ENCODE measurements at places on chromosomes 16 and 17. TPM values are rescaled to one million over a fixed set of nuclear protein-coding genes. Genes with fewer than 3 reads are reported as not detected.

GRCh38 chr16:84659656-84660300 lies 11.5 kb downstream of the KLHL36 start:
- no peak for DNase-seq

- DNase-seq, result no peak
These were observed 26.9 kb upstream of the ZNHIT3 start for GRCh38 chr17:36459601-36460000.

DNA sequence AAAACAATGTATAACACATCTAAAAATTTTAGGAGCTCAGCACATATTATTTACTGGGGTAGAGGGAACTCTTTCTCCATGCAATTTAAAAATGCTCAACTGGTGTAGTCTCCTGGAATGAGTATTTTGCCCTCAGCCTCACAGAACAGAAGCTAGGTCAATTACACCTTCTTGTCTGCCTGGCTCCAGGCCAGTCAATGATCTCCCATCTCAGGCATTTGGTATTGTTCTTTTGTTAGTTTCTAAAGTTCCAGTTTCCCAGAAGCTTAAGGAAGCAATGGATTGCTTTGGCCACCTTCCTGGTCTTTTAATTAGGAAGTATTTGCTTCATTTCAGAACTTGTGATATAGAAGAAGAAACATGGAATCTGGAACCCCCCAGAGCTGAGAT lies 360.3 kb upstream of the ASIC2 start:
- DNase-seq, result no peak

The KRTAP3-1 gene
- not detected for polyA plus RNA-seq

The SLFN5 gene
- 12.7 TPM for polyA plus RNA-seq

DNA sequence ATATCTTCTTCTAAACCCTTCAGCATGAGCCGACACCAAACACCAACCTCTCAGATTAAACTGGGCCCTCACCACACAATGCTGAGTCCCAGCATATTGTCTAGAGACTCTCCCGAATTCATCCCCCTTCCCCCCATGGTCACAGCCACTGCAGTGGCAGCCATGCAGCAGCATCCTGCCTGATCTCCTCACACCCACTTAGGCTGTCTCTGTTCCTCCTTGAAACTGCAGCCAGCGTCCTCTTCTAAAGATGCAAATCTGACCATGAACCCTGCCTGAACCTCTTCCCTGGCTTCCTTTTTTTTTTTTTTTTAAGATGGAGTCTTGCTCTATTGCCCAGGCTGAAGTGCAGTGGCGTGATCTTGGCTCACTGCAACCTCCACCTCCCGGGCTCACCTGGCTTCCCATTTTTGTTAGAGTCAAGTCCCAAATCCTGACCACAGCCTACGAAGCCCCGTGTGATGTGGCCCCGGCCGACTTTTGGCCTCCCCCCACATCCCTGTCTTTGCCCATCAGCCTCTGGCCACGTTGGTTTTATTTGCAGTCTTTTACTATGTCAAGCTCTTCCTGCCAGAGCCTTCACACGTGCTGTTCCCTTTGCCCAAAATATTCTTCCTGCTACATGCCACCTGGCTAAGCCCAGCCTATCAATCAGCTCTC lies 2.8 kb downstream of the FA2H start:
- no peak for DNase-seq

- no peak for DNase-seq
These were observed 52.5 kb upstream of the MTSS2 start for GRCh38 chr16:70738083-70738977.
